ENCODE measurements at places on chromosomes 2 and 18. TPM values are rescaled to one million over a fixed set of nuclear protein-coding genes. Genes with fewer than 3 reads are reported as not detected.

The EVA1A gene
- 11.5 TPM for total RNA-seq

The AQP4 gene
- 0.51 TPM for total RNA-seq

The LRRC30 gene
- not detected for total RNA-seq

The CNDP1 gene
- total RNA-seq: 0.75 TPM

The GAD1 gene
- 0.31 TPM for total RNA-seq

The MERTK gene
- 27.3 TPM for total RNA-seq

The ANAPC1 gene
- total RNA-seq: 54.0 TPM

The POMC gene
- 0.29 TPM for total RNA-seq

The LGALSL gene
- 20.0 TPM for total RNA-seq

The SLC4A3 gene
- 25.7 TPM for total RNA-seq

The KDM3A gene
- 103 TPM for total RNA-seq

The DSG2 gene
- total RNA-seq: 98.0 TPM

The CD302 gene
- 3.1 TPM for total RNA-seq

The ERMN gene
- not detected for total RNA-seq

The GLI2 gene
- 67.0 TPM for total RNA-seq

The UCN gene
- total RNA-seq: 3.1 TPM

The RBKS gene
- total RNA-seq: 1.4 TPM

The IL1B gene
- total RNA-seq: 1.7 TPM

The CXCR2 gene
- 0.31 TPM for total RNA-seq
